ENCODE measurements at places on chromosomes 11 and 22.

DNA sequence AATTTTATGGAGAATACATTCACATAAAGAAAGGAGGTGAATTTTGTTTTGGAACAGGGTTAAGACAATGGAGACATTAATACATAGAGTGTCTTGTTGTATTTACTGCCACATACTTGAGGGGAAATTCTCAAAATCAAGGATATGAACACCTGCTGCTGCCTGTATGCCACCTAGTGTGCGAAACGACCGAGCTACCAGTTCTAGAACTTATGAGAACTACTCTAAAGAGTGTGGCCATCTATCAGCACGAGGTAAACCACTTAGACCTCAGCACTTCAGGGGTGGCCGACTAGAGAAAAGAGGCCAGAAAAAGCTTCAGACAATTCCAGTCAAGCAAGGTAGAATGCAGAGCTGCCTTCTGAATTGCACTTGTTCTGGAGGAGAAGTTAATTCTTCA, 1.5 kb upstream of the AGBL2 start:
- no peak for DNase-seq

GRCh38 chr22:37708580-37709444, 12.0 kb downstream of the TRIOBP start:
- DNase-seq: no peak

DNA sequence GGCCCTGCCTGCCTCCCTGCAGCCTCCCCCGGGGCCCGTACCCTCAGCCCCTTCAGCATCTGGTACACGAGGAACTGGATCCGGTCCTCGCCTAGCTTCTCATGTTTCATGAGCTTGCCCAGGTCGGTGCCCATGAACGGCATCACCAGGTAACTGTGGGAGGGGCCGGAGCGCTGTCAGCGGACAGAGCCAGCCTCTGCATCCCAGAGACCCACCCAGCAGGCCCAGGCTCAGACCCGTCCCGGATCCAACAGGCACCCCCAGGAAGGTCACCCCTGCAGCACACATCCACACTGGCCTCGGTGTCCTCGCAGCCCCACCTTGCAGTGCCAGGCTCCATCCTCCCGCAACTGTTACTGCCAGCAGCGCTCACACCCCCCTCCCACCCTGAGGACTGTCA, 4.4 kb downstream of the MAPK12 start:
- no peak for DNase-seq

- no peak for DNase-seq
These were observed 112.4 kb downstream of the KCNC1 start for GRCh38 chr11:17846852-17847453.

GRCh38 chr11:46049325-46049897, 71.8 kb downstream of the PHF21A start:
- no peak for DNase-seq

- no peak for DNase-seq
These were observed 127.0 kb downstream of the MRTFA start for GRCh38 chr22:40509401-40510134.

GRCh38 chr11:75160220-75160757, 9.4 kb downstream of the SLCO2B1 start:
- no peak for DNase-seq

GRCh38 chr11:38950867-38951266, 2352.8 kb upstream of the RAG2 start:
- DNase-seq: no peak

Data from CD4-positive, alpha-beta memory T cell (primary cell).